ENCODE measurements at places on chromosomes 11 and 22. TPM values are rescaled to one million over a fixed set of nuclear protein-coding genes. Genes with fewer than 3 reads are reported as not detected.

DNA sequence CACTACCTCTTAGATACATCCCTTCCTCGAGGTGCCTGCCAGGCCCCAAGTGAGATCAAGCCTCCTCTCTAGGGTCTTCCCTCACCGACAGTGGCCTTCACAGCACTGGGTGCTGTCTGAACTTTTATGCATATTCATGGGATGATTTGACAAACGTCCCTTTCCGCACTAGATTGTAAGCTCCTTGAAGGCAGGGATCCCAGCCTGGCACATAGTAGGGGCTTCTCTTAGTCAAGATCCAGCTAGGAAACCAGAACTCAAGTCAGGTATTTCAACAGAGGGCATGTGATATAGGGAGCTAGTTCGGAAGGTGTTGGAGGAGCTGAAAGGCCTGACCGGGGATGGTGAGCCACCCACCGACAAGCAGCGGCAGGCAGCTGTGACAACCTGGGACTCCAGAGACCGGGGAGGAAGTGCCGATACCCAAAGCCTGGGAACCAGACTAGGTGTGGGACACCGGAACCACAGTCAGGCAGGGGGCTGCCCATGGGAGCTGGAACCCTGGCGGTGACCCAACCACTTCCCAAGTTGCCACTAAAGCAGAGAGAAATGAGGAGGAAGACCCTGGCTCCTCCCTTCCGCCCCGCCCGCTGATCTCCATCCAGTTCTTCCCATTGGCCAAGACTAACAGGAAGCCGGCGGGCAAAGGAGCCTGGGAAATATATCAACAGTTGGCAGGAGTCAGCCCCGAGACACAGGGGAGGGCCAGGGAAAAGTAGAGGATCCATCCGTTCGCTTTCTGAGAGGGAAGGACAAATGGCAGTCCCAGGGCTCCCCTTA is 39.8 kb upstream of the CD82 start:
- no peak for DNase-seq

- DNase-seq: no peak
These were observed 87.1 kb downstream of the GRIK4 start for GRCh38 chr11:120598517-120599257.

DNA sequence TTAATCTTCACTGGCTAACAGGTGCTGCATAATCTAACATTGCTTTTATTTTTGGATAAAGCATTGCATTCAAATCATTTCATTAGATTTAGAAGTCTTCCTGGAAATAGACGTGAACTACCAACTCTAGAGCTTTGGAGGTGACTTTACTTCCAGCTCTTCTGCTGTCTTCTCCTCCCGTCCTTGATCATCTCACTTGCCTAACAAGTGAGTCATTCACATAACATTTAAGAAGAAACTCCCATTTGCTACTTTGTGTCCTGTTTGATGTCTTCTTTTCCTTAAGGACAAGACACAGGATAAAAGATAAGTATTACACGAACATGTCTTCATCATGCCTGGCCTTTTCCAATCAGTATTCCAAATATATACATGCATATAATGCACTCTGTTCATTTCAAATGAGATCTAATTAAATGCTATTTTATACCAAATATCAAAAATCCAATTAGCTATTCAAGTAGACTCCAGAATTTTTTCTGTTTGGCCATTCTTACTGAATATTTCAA is 88.3 kb downstream of the BDNF start:
- no peak for DNase-seq

FADD gene
- 19.5 TPM for polyA plus RNA-seq

HIKESHI gene
- 49.6 TPM for polyA plus RNA-seq

All from renal pelvis (tissue), 12 donors.